Cardiac atrium fibroblast (primary cell): ENCODE measurements at places on chromosomes 4 and X. TPM values are rescaled to one million over a fixed set of nuclear protein-coding genes. Genes with fewer than 3 reads are reported as not detected.

The VCX gene
- total RNA-seq: not detected in 2 replicates

The CPE gene
- 2.7 and 5.7 TPM in 2 replicates for total RNA-seq

The F11 gene
- not detected in 2 replicates for total RNA-seq

The GNRHR gene
- total RNA-seq: not detected in 2 replicates
